ENCODE measurements at places on chromosomes 7 and 10.

GRCh38 chr10:88019753-88020152, 156.3 kb downstream of the PTEN start:
- DNase-seq = no peak

GRCh38 chr7:50185208-50185607, 92.2 kb upstream of the ZPBP start:
- no peak for DNase-seq

DNA sequence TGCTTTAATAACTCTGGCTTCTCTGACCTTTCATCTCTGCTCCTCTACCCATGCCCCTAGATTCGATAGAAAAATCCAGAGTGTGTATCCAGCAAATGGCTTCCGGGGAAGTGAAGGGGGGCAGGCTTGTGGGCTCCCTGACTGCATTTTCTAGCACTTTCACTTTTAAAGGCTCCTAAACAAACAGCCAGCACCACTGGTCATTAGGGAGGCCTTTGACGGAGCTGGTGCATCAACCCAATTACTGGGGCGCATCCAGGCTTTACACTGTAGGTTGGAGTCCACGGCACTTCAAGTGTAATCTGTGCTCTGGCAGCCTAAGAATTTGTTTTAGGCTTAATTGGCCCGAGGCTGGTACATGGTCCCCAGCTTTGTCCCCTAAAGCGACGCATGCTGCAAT, 291.9 kb downstream of the GFRA1 start:
- DNase-seq = no peak

- DNase-seq = no peak
Observed at GRCh38 chr7:158887594-158887993, 31.2 kb downstream of the DYNC2I1 start.

DNA sequence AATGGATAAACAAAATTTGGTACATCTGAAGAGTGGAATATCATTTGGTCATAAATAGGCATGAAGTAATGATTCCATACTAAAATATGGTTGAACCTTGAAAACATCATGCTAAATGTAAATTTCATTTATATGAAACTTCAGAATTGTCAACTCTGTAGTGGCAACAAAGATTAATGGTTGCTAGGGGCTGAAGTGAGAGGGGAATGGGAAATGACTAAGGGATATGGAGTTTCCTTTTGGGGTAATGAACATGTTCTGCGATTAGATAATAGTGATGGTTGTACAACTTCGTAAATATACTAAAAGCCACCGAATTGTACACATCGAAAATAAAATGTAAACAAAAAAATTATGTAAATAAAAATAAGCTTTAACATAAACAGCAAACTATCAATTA, 384.1 kb upstream of the STEAP1 start:
- no peak for DNase-seq

DNA sequence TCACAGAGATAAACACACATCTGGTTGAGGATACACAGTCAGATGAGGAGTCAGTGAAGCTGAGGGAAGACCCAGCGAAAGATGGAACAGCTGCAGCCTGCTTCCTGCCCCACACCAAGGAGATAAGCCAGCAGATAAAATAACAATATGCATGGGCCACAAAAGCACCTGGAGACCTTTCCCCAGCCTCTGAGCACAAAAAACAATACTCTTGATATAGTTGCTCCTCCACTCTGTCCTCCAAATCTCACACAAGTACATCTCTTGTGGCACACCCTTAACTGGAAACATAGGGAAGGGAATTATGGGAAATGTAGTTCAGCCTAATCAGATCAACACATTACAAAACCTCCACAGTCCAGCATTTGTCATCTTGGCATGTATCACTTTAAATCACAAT, 9.7 kb upstream of the FHIP2A start:
- DNase-seq = no peak

DNA sequence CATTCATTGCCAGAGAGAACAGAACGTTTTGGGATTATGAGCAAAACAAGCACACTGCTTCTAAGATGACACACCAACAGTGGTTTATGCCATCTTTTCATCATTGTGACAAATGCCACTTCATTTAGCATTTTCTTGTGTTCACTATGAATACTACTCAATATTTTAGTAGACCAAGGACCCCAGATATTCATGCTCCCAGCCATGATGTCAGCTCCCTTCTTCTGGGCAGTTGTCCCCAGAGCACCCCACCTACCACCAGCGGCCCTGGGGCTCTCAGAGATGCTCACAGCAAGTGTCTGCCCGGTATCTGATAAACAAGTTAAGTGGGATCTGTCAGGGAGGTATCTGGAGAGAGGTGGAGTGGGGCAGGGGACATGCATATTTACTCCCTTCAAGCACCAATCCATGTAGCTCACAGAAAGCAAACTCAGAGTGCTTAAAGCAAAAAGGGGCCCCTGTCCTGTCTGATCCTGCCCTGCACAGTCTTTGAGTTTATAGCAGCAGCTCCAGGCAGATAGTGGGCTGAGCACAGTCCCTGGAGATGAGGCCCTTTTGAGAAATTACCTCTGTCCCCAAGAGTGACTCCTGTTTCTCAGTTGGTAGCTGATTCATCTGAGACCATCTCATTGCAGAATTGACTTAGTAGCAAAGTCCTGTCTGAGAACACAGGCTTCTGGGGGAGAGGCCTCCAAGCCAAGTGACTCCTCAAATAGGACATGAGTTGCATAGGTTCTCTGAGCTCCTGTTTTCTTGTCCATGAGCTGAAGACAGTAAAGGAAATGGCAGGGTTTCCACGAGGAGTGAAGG, 281.8 kb upstream of the KLF6 start:
- DNase-seq = no peak

DNA sequence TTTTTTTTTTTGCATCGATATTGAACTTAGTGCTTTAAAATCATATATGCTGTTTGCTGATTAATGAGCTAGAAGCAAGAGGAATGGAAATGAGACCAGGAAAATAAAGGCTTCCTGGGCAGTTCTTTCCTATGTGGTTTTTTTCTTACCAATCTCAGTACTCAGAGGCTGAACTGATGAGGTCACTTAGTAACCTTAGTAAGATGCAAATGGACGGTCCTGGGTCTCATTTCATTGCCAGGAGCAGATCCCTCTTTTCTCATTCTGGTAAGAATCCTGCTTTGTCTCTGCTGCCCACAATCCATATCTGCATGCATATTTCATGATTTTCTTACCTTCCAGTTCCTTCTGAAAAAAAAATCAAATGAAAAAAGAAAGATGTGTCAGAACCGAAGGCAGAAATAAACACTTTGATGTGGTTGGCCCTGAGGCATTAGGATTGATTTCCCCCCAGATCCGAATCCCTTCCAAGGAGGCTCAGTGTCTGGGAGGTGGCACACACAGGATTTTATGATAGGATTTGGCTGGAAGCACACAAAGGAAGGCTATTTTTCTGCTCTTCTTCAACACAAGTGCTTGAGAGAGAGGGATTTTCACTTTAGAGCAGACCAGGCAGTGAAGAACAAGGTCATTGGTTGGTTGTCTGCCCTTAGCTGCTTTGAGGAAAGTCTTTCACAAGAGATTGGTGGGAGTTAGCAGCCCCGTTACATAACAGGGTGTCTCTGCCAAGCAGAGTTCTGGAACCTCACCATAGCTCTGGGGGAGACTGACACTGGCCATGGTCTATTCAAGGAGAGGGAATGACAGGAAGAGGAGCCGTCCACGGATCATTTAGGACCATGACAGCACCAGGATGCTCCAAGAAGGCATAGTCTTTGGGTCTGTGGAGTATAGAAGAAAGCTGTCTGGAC, 150.0 kb downstream of the CAMK1D start:
- DNase-seq = no peak

DNA sequence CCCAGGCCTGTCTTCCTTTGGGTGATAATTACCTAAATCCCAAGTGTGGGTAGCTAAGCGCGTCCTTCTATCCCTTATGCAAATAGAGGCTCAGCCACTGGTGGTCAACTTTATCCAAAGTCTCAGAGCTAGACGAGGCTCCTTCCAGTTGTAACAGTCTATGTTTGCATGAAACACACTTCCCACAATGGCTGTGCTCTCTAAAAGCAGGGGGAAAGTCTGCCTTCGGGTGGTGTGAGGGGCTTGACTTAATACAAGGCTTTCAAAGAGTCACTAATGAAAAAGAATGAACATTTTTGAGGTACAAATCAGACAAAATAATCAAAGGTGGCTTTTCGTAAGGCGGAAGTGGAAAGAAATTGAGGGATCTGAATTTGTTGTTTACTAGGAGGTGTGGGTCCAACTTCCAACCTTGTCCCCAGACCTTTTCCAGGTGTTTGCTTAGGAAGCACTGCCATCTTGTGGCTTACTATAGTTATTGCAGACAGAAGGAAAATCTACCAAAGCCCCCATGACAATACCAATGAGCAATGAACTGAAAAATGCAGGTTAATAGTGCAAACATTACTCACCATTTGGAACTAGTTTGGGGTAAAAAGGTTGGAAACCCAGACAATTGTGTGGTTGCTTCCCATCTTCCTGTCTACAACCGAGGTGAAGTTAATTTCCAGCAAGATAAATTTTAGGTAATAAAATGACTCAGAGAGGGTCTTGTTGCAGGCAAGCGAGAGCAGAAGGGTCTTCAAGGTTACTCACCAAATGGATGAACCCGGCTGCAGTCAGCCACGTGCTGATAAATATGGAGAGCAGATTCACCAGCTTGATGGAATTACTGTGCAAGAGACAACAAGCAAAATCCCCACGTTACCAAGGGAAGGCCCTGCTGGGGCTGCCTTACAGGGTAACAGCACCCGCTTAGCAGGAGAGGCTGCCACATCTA, 525.7 kb downstream of the KCNMA1 start:
- no peak for DNase-seq

DNA sequence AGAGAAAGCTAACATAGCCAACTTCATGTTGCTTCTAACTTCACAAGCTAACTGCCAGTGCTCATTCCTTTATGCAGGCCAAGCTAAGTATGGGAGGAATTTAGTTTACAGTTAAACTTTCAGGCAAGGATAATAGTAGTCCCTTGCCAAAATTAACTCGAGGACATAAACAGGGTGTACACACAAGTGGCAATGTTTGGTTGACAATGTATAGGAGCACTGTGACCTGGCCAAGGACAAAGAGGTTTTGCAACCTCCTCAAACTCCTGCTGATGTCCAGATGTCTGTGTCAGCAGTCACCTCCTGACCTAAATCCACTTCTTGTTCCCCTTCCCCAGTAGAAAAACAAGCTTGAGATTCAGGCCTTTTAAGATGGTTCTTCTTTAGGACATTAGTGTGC, 494.6 kb upstream of the KLF6 start:
- no peak for DNase-seq
